OCI-LY7 (cell line): ENCODE measurements at places on chromosomes 7 and 10.
A peak's percentile ranks its signal among the peaks of the same experiment; 100 is the strongest.

DNA sequence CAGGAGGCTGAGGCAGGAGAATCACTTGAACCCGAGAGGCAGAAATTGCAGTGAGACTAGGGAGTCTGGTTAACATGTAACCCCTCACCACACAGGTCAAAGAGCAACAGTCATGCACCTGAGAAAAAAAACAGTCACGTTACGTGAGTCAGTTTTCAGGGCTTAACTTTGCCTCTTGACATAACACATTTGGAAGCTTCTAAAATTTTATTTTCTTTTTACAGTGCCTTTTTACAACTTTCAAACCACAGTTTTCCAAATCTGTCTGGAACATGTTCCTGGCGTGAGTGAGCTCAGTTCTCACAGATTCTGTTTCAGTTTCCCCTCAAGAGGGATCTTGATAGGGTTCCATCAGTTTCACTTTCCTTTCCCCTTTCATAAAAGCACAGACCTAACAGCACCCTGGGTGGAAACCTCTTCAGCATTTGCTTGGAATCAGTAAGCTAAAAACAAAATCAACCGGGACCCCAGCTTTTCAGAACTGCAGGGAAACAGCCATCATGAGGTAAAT lies 4.4 kb downstream of the IFIT3 start:
- DNase-seq: peak; percentile 59

DNA sequence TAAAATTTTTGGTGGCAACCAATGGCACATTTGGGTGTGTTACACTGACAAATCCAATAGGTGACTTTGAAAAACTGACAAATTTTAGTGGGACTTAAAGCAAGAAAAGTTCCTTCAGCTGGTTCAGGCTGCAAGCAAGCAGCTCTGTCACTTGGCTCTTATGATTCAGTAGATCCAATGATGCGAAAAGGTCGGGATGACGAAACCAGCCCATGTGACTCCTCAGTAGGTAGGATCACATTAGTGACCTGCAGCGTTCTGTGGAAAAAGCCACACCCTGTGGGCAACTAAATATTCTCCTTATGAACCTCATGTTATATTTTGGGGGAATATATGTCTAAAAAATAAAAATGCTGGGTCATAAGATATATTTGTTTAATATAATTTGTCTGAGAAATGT lies 13.3 kb upstream of the TSGA13 start:
- no peak for DNase-seq

- DNase-seq: no peak
Measured at GRCh38 chr10:48455055-48455391, 148.5 kb downstream of the MAPK8 start.

DNA sequence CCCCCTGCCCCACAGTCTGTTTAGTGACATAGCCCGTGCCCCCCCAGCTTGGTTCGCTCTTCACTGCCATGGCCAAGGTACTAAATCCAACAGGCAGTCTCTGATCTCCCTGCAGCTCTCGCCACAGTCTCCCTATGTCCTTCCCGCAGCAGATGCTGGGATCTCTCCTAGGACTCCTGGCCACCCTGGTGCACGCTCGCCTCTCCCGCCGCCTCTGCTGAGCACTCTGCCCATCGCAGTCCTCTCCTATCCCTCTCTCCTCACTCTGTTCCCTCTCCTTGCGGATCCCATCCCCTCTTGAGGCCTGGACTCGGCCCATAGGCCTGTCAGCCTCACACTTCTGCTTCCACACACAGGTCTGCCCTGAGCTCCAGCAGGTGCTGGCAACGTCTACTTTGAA lies 204.8 kb upstream of the TCERG1L start:
- no peak for DNase-seq

DNA sequence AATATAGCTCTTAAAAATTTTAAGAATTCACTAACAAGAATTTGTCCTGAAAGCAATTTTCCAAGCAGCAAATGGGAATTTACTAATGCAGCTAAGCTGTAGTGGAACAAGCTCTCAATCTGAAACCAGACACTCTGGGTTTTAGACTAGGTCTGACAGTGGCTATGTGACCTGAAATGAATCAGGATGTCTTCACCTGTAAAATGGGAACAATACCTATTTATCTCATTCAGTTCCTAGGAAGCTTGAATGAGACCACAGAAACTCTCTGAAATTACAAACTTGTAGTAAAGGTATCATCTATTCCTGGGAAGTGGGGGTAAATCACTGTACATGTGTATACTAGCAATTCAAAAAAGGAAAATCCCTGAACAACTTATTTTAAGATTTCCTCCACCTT lies 1.2 kb downstream of the DNAJC2 start:
- DNase-seq: no peak

- no peak for DNase-seq
Measured at GRCh38 chr10:19983880-19984565, 167.8 kb downstream of the PLXDC2 start.

- DNase-seq: no peak
Measured at GRCh38 chr10:29525762-29526161, 109.0 kb downstream of the SVIL start.
